Caki2 (cell line): ENCODE measurements at places on chromosomes 12 and 14.

DNA sequence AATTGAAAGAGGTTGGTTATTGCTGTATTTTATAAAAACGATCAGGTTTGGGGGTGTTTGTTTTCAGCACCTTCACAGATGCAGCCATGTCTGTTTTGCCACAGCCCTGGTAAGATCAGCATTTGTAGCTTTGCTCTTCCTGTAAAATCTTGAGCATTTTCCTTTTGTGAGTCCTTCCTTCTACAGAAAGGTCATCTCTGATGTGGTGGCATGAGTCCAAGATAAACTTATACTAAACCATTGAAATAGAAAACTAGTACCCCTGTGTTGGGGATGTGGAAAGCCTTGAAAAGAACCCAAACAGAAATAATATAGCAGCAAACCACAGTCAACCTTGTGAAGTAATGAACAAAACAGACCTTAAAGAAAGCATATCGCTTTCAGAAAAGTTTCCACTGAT lies 85.5 kb downstream of the TGFB3 start:
- DNase-seq: peak; percentile 10

- DNase-seq: peak; percentile 28
These were observed 57.1 kb downstream of the NIN start for GRCh38 chr14:50773632-50774541.

DNA sequence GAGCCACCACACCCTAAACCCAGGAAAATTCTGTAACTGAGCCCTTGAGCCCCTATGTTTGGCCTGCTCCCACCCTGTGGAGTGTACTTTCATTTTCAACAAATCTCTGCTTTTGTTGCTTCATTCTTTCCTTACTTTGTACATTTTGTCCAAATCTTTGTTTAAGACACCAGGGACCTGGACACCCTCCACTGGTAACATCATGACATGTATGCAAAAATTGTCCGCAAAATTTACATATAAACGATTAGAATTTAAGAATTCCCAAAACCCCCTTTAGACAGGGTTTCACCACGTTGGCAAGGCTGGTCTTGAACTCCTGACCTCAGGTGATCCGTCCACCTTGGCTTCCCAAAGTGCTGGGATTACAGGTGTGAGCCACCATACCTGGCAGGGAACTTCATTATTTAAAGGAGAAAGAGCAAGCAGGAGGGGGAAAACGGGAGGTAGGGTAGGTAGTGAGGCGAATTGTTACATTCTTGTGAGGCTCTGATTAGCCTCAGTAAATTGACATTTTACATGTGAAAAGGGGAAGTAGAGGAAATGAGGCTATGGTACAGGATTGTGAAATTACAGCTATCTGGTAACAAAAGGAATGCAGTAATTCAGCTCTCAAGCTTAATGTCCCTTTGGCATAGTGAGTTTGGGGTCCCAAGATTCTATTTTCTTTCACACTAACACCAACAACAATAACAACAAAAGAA lies 27.6 kb downstream of the TUBA1A start:
- no peak for DNase-seq

DNA sequence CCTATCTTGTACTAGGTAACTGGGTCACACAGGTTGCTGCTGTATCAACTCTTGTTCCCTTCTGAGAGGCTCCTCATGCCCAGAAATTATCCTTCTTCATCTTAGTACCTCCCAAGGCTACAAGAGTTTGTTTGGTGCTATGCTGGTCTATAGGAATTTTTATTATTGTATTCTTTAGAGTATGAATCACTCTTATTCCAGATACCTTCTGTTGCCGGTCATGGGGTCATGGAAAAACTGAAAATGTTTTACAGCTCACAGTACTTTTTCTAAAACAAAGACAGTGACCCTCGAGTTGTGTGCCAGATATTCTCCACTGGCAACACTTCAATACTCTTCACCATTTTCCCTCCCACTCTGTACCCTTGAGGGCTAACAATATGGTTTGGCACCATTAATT lies 1598.0 kb upstream of the TMEM132C start:
- peak; percentile 61 for DNase-seq

- DNase-seq: no peak
These were observed 132.4 kb downstream of the GCH1 start for GRCh38 chr14:54769951-54770863.

- DNase-seq: no peak
These were observed 1.1 kb upstream of the KRT77 start for GRCh38 chr12:52704464-52704863.

- no peak for DNase-seq
These were observed 100.1 kb downstream of the SCARB1 start for GRCh38 chr12:124763594-124763979.

GRCh38 chr14:60085085-60085484 lies 6.6 kb upstream of the PCNX4 start:
- DNase-seq: no peak

DNA sequence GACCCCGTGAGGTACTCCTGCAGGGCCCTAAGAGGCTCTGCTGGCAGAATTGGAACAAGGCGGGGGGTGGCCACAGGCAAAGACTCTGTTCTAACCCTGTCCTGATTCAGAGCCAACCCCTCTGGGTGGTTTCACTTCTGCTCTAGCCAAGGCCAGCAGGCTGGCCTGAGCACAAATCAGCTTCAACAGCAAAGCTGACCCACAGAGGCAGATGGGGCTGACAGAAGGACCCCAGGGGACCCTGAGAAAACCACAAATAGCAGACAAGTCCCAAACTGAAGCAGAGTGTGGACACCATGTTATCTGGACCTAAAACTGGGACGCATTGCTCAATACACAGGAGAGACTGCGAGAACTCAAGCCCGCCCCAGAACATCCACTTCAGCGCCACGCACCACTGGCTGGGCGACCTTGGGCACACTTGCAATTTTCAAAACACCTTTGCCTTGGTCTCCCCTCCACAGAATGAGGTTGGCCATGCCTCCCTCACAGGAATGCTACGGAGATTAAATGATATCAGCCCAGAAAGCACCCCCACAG lies 76.4 kb upstream of the DICER1 start:
- no peak for DNase-seq

DNA sequence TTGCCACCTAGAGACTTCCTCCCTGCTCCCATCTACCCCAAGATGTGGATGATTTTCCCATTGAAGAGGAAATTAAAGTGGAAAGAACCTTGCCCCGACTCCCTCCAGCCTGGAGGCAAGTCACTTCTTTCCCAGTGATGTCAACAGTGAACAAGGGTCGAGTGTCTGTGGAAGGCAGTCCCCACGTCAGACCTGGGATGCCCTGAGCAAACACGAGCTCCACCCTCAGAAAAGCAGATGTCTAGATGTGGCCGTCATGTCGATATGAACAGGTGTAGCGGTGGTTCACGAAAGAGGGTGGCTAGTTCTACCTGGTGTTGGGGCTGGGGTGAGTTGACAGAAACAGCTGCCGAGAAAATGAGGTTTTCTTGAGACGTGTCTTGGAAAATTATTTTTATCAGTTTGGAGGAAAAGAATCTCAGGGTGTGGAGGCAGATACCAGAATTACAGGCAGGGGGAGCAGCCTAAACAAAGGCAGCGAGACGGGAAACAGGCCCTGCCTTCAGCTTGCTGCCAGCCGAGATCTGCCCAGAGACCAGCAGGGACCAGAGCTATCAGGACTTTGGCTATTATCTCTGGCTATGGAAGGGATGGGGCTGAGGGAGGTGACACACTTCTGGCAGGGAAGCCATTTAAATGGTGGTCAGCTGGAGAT lies 25.9 kb downstream of the SYNDIG1L start:
- no peak for DNase-seq

- DNase-seq: peak; percentile 31
These were observed 153.9 kb downstream of the PRKCH start for GRCh38 chr14:61475316-61475715.

GRCh38 chr12:27008081-27008480 lies 6.1 kb downstream of the TM7SF3 start:
- DNase-seq: no peak

GRCh38 chr14:20434701-20435581 lies 1.0 kb downstream of the KLHL33 start:
- DNase-seq: no peak

DNA sequence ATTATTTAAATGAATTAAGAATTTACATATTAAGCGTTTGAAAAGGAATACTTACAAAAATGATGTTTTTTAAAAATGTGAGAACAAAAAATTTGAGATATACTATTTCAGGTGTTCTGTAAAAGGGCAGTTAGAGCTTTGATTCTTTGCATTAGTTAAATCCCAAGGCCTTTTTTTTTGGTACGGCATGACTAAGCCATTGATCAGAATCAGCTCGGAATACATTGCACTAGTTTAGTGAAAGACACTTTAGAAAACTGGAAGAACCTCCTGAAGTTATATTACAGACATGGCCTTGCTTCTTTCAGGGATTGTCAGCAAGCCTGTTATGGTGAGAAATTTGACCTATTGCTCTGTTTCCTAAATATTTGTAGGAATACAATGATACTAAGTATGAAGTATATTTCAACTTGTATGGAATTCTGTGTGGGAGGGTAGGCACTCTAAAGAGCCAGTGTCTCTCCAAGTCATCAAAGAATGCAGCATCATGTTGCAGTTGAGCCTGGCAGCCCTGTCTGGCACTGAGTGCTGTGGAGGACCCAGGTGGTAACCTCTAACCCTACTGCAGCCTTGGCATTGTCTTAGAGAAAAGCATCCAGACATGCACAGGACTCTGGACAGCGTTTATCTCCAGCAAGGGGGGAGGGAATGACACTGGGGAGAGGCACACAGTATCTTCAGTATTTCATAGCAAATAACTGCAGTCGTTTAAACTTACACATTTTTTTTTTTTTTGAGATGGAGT lies 1.5 kb downstream of the KLC1 start:
- no peak for DNase-seq

DNA sequence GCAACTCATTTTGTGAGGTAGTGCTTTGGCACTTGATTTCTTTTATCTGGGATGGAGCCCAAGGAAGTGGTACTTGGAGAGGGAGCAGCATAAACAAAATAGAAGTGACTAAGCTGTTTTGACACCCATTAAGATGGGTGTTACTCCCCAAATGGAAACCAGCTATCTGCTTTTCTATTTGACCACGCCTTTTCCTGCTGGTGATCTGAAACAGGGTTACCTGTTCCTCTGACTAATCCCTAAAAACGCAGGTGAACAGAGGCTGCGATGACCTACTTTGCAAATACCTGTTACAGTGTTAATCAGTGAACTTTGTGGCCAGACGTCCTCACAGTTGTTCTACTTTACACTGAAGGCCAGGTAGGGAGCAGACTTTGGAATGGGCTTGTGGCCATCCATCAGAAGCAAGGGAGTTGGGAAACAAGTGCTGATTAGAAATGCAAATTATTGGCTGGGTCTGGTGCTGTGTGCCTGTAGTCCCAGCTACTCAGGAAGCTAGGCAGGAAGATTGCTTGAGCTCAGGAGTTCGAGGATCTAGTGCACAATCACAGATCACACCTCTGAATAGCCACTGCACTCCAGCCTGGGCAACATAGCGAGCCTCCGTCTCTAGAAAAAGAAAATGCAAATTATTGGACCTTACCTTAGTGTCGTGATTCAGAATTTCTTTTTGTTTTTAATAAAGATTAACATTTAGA lies 58.3 kb upstream of the HECTD1 start:
- no peak for DNase-seq

DNA sequence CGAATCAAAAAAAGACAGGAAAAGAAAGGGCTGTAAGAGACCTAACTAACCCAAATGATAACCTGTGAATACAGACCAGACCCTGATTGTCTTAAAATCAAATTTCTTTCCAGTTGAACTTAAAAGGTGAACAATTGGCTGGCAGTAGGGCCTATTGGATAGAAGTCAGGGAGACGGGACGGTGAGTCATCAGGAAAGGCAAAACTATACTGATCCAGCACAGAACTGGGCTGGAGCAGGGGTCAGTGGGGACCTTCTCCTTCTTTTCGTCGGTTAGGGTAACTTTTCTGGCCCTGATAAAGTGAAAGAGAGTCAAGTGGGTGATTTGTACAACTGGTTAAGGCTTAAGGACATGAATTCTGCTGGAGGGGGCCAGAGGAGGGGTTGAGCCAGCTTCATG lies 84.9 kb upstream of the OTX2 start:
- DNase-seq: no peak

DNA sequence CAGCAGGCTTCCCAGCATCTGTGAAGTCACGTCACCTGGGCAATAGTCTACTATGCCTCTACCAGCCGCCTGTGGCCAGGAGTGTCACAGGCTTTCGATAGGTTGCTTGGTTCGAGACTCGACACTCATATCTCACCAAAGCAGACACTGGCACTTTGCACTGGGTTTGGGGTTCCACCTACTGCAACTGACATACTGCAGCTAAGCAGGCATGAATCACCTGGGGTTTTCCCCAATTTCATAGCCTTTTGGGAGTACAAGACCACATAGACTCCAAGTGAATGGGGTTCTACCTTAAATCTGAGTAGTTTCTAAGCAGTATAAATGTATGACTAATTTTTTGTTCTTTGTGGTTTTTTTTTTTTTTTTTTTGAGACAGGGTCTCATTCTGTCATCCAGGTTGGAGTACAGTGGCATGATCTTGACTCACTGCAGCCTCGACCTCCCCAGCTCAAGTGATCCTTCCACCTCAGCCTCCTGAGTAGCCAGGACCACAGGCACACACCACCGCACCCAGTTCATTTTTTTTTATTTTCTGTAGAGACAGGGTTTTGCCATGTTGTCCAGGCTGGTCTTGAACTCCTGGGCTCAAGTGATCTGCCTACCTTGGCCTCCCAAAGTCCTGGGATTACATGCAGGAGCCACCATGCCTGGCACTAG lies 32.1 kb downstream of the DMAC2L start:
- DNase-seq: peak; percentile 23

DNA sequence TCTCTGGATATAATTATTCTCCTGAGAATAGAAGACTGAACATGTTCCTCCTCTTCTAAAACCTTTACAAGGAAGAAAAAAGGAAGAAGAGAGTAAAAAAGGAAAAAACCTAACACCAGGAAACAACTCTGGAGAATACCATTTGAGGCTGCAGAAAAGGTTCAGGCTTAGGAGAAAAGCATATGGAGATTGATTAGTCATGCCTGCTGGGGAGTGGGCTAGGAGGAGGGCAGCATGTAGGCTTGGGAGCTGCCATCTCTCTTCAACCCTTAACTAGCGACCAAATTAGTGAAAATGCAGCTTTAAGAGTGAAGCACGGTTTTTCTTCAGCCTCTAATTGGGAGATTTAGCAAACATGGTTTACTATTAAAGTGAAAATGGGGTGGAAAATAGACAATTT lies 273.0 kb upstream of the CRY1 start:
- no peak for DNase-seq

DNA sequence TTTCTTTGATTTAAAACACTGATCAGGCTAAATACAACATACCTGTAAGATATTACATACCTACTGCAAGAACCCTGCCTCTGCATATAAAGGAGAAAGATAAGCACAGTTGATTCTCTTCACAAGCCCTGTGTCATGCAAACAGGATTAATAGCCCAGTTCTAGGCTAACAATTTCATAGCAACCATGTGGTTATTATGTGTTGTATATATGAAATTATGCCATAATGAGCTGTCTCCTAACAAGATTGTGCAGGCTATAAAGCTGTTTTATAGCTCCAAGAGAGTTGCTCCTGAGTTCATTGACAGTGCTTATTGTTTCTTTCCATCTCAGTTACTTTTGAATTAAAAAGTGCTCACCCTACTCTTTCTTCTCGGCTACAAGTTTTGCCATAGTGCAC lies 609.3 kb downstream of the DIO2 start:
- no peak for DNase-seq
